IMR-90 (cell line): ENCODE measurements at places on chromosomes 7 and 10. TPM values are rescaled to one million over a fixed set of nuclear protein-coding genes. Genes with fewer than 3 reads are reported as not detected.

Gene RELN
- total RNA-seq = 19.4 and 23.7 TPM in 2 replicates

Gene CPSF4
- total RNA-seq = 23.8 and 23.9 TPM in 2 replicates

Gene SORCS3
- not detected in 2 replicates for total RNA-seq

Gene IFRD1
- total RNA-seq = 18.3 and 24.2 TPM in 2 replicates

Gene TUBAL3
- total RNA-seq = not detected in 2 replicates
